Psoas muscle (tissue), 8 donors: ENCODE measurements at places on chromosomes 3 and 15. TPM values are rescaled to one million over a fixed set of nuclear protein-coding genes. Genes with fewer than 3 reads are reported as not detected.

Gene LMAN1L
- total RNA-seq: not detected

Gene FANCD2
- 0.92 TPM for total RNA-seq

Gene ATG7
- 14.9 TPM for total RNA-seq

Gene ZBBX
- not detected for total RNA-seq

Gene IL5RA
- total RNA-seq: not detected

Gene PAK6
- 0.56 TPM for total RNA-seq

Gene ENTPD3
- total RNA-seq: 0.54 TPM
